ENCODE measurements at places on chromosomes 11 and 22.

DNA sequence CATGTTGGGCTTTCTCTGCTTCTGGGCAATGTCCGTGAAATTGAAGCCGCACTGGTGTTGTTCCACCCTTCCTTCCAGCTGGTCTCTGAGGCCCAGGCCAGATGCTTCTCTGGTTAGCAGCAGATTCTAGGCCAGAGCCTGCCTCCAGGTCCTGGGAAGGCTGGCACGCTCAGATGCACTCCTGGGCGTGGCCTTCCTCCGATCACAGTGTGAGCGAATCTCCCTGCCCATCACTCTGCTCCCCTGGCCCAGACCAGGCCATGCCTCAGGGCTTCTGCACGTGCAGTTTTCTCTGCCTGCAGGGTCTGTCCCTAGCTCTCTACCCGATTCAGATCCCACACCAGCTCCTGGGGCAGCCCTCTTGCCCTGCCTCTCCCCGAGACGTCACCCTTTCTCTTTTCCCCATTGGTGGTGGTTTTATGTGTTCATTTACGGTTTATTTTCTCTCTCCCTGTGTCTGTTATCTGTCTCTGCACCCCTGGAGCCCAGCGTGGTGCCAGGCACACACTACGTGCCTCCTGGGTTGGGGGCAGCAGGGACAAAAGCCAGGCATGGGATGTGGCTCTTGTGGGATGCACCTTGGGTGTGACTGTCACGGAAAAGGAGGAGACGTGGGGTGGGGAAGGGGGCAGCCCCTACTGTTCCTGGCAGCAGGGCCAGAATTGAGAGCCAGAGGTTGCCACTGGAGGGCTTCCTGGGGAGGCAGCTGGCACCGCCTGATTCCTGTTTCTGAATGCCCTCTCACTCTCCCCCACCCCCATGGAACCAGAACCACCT is 66.0 kb downstream of the KCNQ1 start:
- DNase-seq = no peak

DNA sequence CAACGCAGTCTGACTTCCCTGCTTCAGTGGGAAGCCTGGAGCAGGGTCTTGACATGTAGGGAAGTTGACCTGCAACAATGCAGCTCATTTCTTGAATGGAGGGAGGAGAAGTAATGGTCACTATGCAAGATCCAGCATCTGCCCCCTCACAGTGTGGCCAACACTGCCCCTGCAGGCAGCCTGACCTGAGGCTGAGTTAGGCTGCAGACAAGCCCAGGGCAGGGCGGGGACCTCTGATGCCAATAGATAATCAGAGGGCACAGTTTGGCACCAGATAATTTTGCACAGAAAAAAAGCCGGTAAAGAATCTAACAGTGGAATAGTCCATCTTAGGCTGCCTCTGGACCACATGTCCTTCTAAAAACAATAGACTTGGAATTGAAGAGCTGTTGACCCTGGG is 182.3 kb downstream of the DSCAML1 start:
- DNase-seq = no peak

GRCh38 chr11:74248469-74248868 is 63.0 kb downstream of the P4HA3 start:
- no peak for DNase-seq

- no peak for DNase-seq
These were observed 718.8 kb downstream of the CNTN5 start for GRCh38 chr11:99739464-99740089.

All from GM06990 (cell line).